Coronary artery (tissue), 2 donors: ENCODE measurements at places on chromosomes 7 and 10.
A peak's percentile ranks its signal among the peaks of the same experiment; 100 is the strongest.

DNA sequence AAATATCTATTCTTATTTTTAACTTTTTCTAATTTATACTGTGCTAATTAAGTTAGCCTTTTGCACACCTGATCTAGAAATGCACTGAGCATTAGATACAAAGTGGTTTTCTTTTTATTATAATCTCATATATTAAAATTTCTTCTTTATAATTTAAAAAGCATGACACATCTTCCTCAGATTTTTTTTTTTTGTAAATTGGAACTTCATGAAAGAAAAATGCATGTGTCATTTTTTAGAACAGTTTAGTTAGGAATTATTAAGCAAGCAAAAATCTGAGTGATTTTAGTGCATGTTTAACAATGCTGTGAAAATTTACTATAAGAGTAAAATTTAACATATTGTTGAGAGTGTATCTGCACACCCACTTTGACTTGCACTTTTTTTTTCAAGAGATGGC, 367.9 kb downstream of the TFEC start:
- no peak for DNase-seq

- DNase-seq, result no peak
Observed at GRCh38 chr10:21675157-21675796, 141.2 kb downstream of the MLLT10 start.

- DNase-seq, result no peak
Observed at GRCh38 chr7:2604608-2605174, 27.1 kb upstream of the TTYH3 start.

GRCh38 chr7:18189500-18190126, 162.0 kb upstream of the PRPS1L1 start:
- no peak for DNase-seq

DNA sequence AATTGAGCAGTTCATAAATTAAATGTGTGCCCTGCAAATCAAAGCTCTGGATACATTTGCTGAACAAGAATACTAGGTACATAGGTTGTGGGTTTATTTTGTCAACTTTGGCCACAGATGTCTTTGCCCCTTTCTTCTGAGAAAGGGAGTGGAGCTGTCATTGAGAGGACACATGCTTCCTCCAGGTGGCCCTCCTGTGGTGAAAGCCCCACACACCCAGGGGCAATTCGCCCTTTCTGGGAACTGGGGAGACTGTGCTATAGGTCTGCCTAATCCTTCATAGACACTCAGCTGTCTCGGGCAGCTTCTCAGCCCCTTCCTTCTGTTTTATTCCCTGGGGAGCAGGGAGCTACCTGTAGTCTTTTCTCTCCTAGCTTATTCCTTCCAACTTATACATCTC, 605.7 kb upstream of the DPP6 start:
- DNase-seq, result no peak

GRCh38 chr10:129761197-129761972, 202.7 kb downstream of the EBF3 start:
- peak; percentile 47 for DNase-seq
